ENCODE measurements at places on chromosomes 16 and 17.

- DNase-seq = no peak
These were observed 96.8 kb upstream of the ELAC2 start for GRCh38 chr17:13114601-13115031.

DNA sequence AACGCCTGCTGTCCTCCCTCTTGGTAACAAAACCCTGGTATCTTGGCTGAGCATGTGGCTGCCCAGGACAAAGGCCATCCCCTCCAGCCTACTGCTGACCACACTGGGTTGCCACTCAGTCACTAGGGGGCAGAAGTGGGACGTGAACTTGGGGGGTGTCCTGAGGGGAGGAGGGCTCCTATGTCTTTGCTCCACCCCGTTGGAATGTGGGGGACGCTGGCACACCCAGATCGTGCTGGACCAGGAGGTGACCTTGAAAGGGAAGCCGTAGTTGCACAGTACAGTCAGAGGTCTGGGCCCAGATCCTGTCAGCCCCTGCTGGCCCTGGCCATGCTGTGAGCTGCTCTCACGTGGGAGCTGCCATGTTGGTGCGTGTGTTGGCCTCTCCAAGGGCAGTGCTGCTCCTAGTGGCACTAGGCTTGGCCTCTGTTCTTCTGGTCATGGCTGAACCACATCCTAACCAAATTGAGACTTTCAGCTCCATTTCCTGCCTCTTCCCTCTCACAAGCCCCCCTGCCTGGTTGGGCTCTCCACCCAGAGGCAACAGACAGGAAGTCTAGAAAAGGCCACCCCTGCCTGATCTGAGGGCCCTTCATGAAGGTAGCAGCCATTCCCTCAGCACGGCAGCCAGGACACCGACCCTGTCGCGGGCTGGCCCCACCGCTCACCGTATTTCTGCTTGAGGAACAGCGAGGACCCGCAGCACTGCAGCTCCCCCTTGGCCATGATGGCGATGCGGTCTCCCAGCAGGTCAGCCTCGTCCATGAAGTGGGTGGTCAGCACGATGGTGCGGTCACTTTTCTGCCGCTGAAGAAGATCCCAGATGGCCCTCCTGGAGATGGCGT lies 29.0 kb upstream of the RNPS1 start:
- DNase-seq = no peak

- no peak for DNase-seq
These were observed 15.4 kb downstream of the CUEDC1 start for GRCh38 chr17:57939797-57940196.

DNA sequence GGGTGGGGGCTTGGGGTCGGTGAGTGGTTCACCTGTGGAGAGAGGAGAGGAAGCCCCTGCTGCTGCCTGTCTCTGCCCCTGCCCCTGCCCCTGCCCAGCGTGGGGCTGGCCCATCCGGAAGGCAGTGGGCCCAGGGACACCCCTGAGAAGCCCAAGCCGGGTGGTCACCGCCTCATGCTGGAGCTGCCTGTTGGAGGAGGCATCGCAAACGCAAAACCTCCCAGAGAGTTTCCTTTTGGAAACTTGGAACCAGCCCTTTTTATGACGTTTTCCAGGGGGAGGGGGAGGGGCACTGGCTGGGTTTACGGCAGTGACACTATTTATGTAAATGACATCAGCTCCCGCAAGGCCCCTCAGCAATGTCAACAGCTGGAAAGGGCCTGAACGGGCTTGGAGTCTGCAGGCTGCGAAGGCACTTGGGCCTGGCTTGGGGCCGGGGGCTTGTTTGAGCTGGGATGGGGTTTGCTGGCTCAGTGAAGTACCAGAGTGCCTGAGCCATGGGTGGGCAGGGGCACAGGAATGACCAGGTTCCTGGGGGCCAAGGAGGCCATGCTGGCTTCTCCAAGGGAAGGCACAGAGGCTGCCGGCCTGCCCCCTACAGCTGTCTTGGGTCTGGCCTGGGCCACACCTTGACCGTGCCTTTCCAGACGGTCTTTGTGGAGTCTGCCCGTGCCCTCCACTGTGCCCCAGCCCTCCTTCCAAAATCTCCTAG lies 219.5 kb downstream of the NTN1 start:
- DNase-seq = no peak

GRCh38 chr17:44213403-44214229 lies 5.9 kb downstream of the UBTF start:
- no peak for DNase-seq

- no peak for DNase-seq
These were observed 36.9 kb downstream of the SNTB2 start for GRCh38 chr16:69223882-69224281.

- no peak for DNase-seq
These were observed 14.9 kb downstream of the FOXK2 start for GRCh38 chr17:82534401-82534812.

DNA sequence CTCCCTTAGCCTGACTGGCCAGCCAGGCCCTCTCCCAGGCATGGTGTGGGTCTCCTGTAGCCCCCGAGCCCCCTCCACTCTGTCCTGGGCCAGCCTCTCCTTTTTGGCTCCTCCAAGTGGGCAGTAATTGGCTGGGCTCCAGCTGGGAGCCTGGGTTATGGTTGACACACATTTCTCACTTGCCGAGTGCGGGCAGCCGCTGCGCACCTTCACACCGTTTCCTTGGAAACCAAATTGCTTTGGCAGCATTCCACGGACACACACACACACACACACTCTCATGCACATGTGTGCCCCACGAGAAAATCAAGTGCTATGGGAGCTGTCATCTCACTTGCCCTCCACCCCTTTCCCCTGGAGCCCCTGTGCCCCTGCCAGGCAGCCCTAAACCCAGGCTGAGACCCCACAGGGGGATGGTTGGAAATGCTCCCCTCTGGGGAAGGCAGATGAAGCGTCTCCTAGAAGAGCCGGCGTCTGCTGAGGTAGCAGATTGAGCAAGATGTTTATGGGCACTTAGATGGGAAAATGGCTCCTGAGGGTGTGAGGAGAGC lies 402.7 kb upstream of the TNRC6C start:
- no peak for DNase-seq

DNA sequence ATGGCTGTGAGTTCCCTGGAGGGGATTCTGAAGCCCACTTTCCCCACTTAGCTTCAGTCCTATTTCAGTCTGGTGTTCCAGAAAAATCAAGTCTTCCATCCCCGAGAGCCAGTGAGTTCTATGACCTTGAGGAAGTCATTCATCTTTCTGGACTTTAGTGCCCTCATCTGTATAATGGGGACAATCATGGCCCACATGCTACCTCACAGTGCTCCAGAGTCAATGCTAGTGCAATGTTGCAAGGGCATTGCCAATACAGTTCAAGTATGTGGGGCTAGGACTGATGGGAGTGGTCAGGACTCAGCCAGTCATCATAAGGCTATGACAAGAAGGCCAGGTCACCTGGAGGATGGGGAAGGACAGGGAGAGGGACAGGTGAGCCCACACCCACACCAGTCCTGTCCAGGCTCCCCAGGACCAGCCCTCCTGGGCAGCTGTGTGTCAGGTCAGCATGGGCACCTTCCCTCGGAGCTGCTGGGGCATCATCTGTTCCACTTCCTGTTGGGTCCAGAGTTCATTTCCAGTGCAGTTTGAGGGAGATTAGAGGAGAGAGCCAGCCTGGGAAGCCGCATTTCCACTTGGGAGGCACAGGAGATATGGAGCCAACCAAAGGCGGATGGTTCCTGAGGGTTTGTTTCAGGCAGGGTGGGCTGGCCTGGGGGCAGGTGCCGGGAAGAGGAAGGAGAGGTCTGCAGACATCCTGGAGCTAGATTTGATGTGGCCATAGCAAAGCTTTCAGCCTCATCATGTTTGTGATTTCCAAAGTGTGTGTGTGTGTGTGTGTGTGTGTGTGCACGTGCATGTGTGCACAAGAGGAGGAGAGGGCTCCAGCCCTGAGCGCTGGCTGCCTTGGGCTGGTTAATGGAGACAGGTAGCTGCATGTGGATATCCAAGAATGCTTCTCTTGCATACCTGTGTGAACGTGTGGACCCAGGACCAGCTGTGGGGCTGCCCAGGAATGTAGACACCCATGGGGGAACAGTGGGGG lies 3.9 kb upstream of the WNT9B start:
- no peak for DNase-seq

DNA sequence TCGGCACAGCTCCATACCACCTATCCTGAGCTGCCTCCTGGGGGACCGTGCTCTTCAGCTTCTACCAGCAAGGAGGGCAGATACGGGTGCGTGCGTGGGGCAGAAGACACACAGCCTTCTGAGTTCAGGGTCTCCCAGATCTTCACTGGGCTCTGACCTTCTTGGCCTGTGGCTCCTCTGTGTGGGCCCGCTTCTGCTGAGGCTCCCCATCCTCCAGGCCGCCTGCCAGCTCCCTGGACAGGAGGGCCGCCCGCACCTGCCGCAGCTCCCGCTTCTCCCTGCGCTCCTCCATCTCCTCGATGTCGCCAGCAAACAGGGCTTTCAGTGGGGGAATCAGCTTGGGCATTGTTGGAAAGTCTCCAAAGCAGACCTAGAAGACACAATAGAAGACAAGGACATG lies 25.2 kb downstream of the ELAC2 start:
- no peak for DNase-seq

GRCh38 chr17:27343294-27343693 lies 49.4 kb downstream of the WSB1 start:
- DNase-seq = no peak

- DNase-seq = no peak
These were observed 71.6 kb upstream of the SMIM36 start for GRCh38 chr17:55582897-55583296.

DNA sequence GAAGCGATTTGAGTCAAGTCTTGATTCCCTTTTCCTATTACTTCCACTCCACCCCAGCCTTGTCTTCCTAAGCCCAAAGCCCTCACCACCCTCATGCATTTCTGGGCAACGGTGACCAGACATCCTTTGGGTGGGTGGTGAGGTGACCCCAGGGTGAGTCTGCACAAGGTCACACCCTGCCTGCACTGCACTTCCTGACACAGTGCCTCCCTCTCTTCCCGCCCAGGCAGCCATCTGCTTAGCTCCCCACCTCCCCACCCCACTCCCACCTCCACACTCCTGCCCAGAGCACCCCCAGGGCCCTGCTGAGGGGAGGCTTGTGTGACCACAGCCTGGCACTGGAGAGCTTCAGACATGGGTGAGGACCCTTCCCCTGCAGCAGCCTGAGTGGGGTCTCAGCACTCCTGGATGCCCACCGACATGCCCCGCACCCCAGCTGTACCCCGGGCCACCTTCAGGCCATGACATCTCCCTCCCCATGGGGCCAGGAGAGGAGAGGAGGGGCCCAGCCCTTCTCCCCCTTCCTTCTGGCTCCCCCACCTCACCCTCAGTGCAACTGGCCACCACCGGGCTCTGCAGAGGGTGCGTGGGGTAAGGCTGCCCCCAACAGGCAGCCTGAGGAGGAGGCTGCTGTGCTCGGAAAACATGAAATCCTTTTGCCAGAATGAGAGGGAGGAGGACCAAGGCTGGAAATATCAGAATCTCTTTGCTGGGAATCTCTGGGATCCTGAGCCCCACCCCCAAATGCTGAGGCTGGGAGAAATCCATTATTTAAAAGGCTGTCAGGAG lies 68.6 kb downstream of the CCT6B start:
- DNase-seq = no peak

DNA sequence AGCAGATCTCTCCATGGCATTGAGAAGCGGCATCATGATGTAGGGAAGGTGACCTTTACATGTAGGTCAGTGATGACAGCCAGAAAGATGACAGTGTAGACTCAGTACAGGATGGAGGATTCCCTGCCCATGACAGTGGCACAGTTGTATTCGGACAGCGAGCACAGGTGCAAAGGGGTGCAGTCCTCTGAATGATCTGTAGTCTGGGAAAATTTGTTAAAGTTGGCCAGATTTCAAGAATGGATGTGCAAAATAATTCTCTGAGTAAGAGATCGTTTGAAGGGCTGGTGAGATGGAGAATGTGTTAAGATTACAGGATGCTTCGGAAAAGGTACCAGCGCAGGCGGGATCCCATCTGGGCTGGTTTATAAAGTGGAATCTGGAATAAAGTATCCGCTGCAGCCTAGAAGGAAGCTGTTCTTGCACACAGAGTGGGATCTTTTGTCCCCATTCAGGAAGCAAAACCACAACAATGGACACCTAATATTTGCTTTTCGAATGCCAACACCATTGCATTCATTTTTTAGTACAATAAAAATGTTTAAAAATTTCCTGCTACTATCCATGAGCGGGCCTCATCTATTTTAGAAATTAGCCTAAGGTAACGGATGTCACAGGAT lies 101.2 kb downstream of the RPTOR start:
- DNase-seq = no peak

- no peak for DNase-seq
These were observed 10.6 kb downstream of the RMI2 start for GRCh38 chr16:11355862-11356261.

- DNase-seq = no peak
These were observed 129.3 kb upstream of the AXIN2 start for GRCh38 chr17:65690626-65691310.

GRCh38 chr16:88103011-88103410 lies 151.8 kb downstream of the BANP start:
- DNase-seq = no peak

- DNase-seq = no peak
These were observed 6.9 kb downstream of the KDM6B start for GRCh38 chr17:7840875-7841274.

- DNase-seq = no peak
These were observed 302.4 kb upstream of the N4BP1 start for GRCh38 chr16:48912360-48912759.

DNA sequence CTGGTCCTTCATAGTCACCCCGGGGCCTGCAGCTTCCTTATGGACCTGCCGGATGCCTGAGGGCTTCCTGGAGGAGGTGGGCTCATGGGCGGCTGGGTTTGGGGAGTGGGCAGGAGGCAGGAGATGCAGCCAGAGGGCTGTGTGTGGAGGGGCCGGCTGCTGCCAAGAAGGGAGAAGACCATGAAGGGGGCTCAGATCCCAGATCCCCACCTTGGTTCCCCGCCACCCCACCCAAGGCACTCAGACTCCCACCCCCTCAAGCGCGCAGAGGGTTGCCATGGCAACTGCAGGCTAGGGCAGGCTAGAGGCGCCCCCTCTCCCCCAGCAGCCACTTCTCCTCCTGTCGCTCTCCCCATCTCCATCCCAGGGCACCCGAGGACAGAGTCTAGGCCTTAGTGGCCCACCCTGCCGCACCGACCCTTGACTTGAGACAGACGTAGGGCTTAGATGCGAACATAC lies 104.5 kb downstream of the CRLF3 start:
- no peak for DNase-seq

DNA sequence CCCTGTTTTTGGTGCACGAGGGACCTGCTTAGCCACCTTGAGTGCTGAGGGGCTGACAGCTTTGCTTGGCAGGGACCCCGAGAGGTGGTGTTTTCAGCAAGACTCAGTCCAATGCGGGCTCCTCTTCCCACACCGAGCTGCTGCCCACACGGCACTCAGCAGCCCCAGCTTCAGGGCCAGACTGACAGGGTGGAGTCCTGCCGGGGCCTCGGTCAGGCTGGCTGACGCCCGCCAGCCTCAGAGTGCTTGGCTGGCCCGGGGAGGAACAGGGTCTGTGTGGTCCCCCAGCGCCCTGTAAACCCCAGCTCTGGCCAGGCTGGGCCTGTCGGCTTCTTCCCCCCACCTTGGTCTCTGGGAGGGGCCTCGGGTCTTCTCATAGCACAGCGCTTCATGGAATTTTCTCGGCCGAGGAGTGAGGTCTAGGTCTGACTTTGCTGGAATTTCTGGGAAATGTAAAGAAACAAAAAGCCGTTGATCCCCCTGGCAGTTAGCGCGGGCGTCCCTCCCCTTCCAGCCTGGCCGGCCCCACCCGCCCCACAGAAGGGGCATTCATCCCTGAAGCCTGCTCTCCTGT lies 2.6 kb downstream of the SOX8 start:
- DNase-seq = no peak
